Naive B cell (primary cell): ENCODE measurements at places on chromosomes 4 and X.

- DNase-seq: no peak
These were observed 11.8 kb downstream of the DGKQ start for GRCh38 chr4:961351-962230.

- no peak for DNase-seq
These were observed 57.9 kb upstream of the HPF1 start for GRCh38 chr4:169815606-169816005.

- DNase-seq: no peak
These were observed 35.0 kb downstream of the DCX start for GRCh38 chrX:111376897-111377578.

DNA sequence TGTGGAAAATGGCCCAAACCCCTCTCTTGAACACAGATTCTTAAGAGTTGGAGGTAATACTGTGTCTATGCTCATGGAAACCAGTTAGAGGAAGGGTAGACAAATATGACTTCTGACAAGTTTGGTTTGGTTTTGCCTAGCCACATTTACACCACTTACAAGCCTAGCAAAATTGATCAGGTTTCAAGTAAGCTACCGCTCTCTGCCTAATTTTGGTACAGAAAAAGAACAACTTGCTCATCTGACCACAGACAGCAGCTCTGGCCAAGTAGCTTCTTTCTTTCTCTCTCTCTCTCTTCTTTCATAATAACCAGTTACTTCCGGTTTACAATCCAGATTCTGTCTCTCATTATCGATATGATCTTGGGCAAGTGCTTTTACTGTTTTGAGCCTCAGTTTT is 260.0 kb downstream of the GLUD2 start:
- no peak for DNase-seq

DNA sequence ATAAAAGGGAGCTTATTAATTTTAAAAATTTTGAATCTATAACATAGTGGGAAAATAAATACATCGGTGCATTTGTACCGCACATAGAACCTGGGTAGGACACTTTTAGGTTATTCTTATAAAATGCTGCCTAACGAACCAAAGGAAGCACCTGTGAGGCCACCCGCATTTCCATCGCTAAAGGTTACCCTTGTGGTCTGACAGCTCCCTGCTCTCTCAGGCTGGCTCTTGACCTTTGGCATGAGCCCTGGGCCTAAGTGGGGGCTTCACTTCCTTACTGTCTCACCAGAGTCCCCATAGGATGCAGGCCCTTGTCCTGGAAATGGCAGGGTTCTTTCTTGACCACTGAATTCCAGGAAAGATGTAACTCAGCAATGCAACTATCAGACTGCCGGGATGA is 46.0 kb downstream of the HADH start:
- no peak for DNase-seq

- DNase-seq: no peak
These were observed 47.9 kb downstream of the ARHGAP24 start for GRCh38 chr4:85522836-85523235.

DNA sequence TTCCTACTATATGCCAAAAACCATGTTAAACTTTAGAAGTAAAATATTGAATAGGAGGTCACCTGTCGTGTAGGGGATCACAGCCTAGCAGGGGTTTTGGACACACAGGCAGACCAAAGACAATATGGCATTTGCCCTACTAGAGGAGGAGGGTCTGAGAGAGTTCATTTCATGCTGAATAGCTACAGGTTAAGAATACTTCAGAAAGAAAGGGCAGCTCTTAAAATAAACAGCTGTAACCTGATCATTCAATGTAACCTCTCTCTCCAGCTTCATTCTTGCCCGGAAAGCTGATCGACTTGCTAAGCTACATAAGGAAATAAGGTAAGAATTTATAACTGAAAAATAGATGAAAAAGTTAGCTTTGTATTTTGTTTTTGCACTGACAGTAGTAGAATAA is 79.9 kb downstream of the MAOA start:
- DNase-seq: no peak

DNA sequence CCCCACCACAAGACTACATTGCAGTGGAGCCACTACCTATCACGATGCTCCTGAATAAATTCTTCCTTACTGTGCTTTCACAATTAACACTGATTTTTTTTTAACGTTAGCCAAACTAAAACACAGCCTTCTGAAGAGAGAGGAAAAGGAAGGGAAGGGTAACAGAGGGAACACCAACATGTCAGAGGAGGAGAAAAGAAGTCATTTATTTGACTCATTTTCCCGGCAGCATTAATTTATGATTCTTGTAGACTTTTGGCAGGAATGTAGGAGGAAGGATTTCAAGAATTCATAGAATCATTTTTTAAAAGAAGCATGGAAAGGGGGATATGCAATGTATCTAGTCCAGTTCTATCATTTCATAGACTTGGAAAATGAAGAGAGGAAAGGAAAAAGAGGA is 74.3 kb upstream of the IQCM start:
- DNase-seq: no peak

DNA sequence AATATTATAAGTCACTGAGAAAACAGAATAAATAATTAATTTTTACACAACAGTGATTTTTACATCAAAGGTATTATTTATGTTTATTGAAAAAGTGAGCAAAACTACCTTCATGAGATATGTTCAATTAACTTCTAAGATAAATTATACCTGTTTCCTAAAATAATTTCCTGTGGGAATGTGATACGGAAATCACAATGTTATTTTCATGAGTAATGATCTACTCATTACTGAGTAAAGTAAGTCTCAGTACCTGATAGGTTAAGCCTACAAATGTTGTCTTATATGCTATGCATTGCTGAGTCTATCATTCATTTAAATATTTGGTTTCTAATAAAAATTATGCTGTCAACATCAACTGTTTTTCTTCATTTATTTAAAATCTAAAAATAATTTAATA is 324.0 kb downstream of the STPG2 start:
- DNase-seq: no peak

DNA sequence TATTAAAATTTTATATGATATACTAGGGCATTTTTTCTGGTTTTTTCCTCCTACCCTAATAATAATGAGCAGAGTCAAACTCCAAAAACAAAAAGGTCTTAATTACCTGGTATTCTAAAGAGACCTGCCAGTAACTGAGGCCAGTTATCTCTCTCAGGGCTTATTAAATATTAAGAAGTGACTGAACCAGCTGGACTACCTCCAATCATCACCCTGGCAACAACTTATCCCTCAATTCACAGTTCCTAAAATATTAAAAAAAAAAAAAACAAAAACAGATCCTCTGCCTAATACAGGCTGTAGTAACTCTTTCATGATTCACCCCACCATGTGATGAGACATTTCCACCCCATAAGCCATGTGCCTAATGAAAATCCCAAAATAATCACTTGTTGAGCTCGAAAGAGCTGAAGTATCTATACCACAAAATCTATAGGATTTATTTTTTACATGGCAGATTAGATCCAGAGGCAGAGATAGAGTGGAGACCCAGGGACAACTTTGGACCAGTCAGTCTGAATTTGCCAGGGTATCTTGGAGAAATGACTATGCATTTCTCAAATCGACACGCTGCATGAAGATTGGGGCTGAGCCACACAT is 698.0 kb downstream of the FAT4 start:
- no peak for DNase-seq

- no peak for DNase-seq
These were observed 520.5 kb downstream of the PPARGC1A start for GRCh38 chr4:23369331-23369730.

DNA sequence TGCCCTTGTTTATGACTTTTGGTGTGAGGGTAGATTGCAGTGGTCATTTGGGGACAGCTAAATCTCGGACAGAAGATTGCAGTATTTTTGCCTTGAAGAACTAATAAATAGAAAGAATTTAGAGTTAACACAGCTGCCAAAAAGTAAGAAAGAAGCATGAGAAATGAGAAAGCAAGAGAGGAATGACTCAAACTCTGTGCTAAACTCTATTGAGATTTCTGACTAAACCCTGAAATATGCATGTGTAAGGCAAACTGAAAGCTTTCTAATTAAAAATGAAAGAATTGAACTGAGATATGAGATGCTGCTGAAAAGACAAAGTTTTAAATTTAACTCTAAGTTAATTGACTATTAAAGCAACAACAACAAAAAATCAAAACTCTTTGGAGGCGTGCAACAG is 791.3 kb downstream of the RAB28 start:
- DNase-seq: no peak

GRCh38 chr4:11179796-11180195 is 248.9 kb downstream of the HS3ST1 start:
- no peak for DNase-seq

GRCh38 chrX:50470103-50471031 is at the start of gene DGKK:
DGKK (minus strand) TSS chrX:50470825; CDS start chrX:50470678, 147 bp downstream.
- no peak for DNase-seq
